ENCODE measurements at places on chromosomes 6 and 20.

DNA sequence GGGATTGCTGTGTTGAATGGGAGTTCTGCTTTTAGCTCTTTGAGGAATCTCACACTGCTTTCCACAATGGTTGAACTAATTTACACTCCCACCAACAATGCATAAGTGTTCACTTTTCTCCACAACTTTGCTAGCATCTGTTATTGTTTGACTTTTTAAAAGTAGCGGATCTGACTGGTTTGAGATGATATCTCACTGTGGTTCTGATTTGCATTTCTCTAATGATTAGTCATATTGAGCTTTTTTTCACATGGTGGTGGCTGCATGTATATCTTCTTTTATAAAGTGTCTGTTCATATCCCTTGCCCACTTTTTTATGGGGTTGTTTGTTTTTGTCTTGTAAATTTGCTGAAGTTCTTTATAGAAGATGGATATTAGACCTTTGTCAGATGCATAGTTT, 588.3 kb upstream of the ADGRB3 start:
- DNase-seq: no peak

DNA sequence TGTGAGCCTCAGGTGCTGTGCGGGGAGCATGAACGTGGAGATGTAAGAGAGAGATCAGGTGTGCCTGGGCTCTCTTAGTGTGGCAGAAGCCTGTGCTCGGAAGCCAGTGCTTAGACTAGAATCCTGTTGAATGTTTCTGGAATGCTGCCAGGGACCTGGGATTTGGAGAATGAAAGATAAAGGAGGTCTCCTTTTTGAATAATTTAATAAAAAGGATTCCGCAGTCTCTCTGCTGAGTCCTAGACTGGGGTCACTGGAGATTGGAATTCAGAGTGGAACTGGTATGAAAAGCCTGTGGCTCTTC, 18.8 kb upstream of the EFCAB8 start:
- DNase-seq: no peak

DNA sequence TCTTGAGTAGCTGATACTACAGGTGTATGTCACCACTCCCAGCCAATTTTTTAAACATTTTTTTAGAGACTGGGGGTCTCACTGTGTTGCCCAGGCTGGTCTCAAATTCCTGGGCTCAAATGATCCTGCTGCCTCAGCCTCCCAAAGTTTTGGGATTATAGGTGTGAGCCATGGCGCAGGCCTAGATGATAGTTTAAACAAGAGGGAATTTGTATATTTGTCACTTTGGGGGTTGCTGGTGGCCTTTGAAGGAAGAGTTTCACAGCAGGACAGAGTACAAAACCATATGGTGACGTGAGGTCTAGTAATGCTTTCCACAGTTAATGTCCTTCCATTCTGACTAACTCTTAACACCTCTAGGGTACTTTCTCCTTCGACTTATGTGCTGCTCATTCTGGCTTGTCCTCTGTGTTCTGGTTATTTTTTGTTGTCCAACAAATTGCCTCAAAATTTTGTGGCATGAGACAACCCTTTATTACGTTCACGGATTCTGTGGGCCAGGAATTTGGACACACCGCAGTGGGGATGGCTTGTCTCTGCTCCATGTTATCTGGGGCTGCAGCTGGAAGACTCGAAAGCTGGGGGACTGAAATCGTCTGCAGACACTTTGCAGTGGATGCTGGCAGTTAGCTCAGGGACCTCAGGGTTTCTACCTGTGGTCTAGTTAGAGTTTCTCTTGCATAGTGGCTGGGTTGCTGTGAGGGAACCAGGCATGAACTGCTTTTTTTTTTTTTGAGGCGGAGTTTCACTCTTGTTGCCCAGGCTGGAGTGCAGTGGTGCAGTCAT, 23.0 kb upstream of the IER3 start:
- DNase-seq: no peak

GRCh38 chr6:22071270-22072041, 225.4 kb downstream of the PRL start:
- DNase-seq: no peak

- DNase-seq: no peak
Measured at GRCh38 chr20:23574977-23575376, 6.7 kb upstream of the CST9L start.

GRCh38 chr6:24945054-24945453, 9.3 kb upstream of the RIPOR2 start:
- no peak for DNase-seq

- DNase-seq: no peak
Measured at GRCh38 chr20:44552950-44553908, 29.1 kb upstream of the PKIG start.

DNA sequence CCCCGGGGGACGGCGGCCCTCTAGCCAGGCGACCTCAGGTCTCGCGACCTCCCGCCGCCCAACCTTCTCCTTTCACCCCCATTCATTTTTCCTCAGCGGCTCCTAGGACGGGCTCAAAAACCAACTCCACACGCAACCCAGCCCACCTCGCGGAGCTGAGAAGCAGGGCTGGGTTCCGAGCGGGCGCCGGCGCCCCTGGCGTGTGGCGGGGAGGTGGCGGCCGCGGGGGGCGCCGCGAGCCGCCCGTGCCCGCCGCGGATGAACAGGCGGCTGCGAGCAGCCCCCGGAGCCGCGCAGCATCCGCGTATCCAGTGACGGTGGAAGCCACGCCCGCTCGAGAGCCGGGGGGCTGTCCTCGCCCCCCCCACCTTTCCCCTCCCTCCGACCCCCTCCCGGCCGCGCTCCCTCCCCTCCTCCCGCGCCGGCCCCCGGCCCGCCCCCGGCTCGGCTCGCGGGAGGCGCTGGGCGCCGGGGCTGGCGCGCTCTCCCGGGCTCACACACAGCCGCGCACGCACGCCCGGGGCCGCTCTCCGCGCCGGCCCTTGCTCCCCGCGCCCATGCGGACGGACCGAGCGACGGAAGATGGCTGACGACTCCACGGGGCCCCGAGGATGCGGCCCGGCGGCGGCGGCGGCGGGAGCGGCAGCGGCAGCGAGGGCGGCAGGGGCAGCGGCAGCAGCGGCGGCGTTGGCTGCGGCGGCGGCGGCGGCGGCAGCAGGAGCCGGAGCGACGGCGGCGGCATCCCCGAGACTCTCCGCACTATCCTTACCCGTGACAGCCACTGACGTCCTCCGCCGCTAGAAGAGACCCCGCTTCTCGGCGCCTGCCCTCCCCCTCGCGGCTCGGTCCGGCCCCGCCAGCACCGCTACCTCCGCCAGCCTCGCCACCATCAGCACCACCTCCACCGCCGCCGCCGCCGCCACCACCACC, at the start of gene SOBP:
Gene SOBP, plus strand, starts transcription at position 482 of the 930 bp plus-strand sequence. CDS start 500 bp downstream, outside the sequence.
- peak; percentile 15 for DNase-seq

DNA sequence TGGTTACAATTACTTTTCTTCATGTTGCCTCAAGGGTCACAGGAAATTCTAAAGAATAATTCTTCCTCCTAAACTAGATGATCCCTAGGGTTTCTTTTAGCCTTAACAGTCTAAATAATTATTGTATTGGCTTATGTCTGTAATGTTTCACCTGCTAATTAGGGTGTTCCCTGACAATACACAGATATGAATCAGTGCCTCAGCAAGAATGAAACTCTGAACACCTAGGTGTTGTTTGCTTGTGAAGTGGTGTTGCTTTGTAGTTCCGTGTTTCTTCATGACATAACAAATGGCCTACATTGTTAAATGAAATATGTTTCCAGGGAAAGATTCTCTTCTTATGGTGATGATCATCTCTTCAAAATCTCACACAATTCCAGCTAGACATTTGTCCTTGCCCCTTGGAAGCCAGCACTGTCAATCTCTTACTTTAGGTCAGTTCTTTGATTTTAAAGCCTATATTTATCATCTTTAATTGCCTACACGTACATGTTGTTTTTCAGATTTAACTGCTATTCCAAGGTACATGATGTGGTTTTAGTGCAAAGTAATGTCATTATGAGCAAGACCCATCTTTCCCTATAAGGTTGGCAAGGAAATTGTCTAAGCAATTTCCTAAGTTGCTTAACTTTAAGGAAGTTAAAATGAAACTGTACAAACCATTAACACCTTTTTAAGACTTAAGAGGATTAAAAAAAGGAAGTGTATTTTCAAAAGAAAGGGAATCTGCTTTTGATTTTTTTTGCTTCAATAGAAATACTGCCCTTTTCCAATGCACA, 111.9 kb downstream of the TBC1D7 start:
- no peak for DNase-seq

- no peak for DNase-seq
Measured at GRCh38 chr6:131950767-131951575, at the start of gene CCN2. CCN2 (minus strand) TSS chr6:131951372; CDS start chr6:131951172, 200 bp downstream.

DNA sequence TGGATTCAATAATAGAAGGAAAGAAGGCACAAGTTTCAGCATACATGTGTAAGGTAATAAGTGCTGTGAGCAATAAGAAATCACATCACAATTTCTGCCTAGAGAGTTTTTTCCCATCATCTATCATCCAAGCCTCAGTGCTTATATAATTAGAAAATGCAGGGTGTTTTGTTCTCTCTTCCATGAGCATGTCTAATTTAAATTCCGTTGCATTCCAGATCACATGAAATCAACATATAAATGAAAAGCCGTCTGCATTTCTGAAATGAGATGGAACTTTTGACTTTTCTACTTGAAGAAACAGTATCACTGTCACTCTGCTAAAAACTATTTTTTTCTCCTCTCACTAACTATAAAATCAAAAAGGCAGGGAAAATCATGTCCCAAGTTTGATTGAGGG, 74.5 kb upstream of the CD2AP start:
- no peak for DNase-seq

- DNase-seq: no peak
Measured at GRCh38 chr6:139879823-139880356, 505.4 kb upstream of the CITED2 start.

DNA sequence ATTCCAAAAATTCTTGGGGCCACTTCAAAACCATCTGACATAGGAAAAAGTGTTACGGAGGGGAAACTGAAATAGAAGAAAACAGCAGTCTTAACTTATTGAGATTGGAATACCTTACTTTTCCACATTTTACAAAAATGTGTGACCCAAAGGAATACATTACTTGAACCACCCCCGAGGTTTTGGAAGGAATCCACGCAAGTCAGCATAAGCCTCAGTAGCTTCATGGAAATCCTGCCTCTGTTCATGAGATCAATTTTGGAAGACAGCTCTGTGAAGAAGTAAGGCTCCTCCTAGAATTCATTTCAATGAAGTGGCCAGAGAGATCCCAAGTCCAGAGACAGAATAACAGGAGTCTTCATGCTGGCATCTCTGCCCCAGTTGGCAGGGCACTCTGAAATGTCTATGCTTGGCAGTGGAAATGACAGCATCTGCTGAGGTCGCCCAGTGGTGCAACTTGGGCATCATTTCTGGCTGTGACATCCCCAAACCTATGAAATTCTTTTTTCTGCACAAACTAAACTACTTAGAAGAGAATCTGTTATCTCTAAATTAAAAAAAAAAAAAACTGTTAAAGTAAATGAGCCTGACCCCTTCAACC, 132.5 kb downstream of the EPM2A start:
- DNase-seq: no peak

GRCh38 chr6:53070806-53071205, 5.6 kb downstream of the FBXO9 start:
- DNase-seq: no peak

- DNase-seq: no peak
Measured at GRCh38 chr6:90249458-90249857, 47.2 kb downstream of the BACH2 start.

DNA sequence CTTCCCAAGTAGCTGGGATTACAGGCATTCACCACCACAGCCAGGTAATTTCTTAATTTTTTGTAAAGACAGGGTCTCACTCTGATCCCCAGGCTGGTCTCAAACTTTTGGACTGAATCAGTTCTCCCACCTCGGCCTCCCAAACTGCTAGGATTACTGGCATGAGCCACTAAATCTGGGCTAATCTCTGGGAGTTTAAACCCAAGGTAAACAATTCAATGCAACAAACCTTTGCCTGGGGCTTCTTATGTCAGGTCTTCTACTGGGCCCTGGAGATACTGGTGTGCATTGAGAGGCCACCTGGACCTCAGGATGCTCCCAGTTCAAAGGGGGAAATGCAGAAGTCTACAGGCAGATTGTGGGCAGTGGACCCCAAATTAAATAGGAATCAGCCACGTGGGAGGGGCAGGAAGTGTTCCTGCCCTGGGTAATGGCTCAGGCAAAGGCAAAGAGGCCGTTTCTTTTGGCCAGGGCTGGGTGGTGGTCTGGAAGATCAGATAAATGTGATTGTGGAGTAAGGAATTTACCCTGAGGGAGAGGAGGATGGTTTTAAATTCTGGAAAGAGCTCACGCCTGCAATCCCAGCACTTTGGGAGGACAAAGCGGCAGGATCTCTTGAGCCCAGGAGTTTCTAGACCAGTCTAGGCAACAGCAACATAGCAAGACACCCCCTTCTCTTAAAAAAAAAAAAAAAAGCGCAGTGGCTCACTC, 1.3 kb upstream of the MYBL2 start:
- DNase-seq: no peak

- no peak for DNase-seq
Measured at GRCh38 chr20:23122796-23123655, 36.9 kb upstream of the CD93 start.

- DNase-seq: no peak
Measured at GRCh38 chr6:3526962-3527650, 70.3 kb upstream of the SLC22A23 start.

DNA sequence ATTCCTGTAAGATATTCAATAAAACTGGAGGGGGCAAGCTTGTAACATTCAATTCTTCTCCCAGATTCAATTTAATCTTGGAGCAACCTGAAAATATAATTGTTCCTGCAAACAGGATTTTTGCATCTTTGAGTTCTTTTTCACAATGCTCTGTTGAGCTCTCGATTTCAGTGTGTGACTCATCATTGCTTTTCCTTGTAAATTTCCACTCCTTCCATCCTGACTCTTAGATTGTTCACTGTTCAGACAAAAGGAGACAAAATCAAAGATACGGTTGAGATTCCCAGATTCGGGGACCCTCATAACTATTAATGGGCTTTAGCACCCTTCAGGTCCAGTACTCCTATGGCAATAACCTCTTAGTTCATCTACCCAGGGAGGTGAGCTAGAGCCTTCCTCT, 571.9 kb upstream of the CHD6 start:
- no peak for DNase-seq

GRCh38 chr20:37980383-37980782, 52.9 kb downstream of the TTI1 start:
- no peak for DNase-seq

- no peak for DNase-seq
Measured at GRCh38 chr6:170074435-170074834, 216.4 kb downstream of the DLL1 start.

GRCh38 chr6:134346932-134347545, 29.1 kb upstream of the SGK1 start:
- DNase-seq: no peak

GRCh38 chr6:166726201-166726600, 99.2 kb upstream of the RPS6KA2 start:
- DNase-seq: no peak
